ENCODE measurements at places on chromosomes 12 and 14.
A peak's percentile ranks its signal among the peaks of the same experiment; 100 is the strongest.

DNA sequence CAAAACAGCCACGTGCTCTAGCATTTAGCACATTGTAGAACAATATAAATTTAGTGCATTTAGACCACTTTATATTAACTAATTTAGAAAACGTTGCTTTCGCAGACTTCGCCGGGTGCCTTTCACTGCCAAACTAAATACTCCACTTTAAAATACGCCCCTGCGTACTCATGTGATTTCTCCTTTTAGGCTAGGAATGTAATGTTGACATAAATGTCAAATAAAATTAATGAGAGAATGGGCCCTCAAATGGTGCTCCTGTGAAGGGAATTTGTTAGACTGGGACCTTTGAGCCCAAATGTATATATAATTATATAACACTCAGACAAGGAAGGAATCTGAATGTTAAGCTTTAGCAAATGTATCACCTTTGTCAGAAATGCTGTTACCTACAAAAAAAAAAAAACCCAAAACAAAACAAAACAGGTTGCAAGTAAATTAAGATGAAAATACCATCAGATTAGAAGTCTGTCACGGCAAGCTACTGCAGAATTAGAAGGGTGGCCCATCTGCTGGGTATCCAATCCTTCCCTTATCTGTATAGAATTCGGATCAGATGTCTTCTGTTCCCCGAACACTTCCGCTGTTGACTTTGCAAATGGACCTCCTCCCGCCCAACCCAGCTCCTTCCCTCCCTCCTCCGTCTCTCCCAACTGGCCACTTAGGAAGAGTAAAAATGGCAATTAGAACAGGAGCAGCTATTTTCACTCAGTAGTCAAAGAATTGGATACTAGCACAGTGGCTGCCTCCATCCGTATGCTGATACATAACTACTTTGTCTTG, 159.3 kb upstream of the FOXN3 start:
- no peak for DNase-seq

GRCh38 chr12:102756530-102756929, 160.5 kb downstream of the PAH start:
- DNase-seq = no peak

GRCh38 chr12:91256411-91256810, 73.8 kb upstream of the DCN start:
- DNase-seq = no peak

GRCh38 chr12:81644503-81644902, 114.6 kb downstream of the PPFIA2 start:
- peak; percentile 31 for DNase-seq

- DNase-seq = no peak
Measured at GRCh38 chr12:66756631-66757030, 77.8 kb upstream of the GRIP1 start.

DNA sequence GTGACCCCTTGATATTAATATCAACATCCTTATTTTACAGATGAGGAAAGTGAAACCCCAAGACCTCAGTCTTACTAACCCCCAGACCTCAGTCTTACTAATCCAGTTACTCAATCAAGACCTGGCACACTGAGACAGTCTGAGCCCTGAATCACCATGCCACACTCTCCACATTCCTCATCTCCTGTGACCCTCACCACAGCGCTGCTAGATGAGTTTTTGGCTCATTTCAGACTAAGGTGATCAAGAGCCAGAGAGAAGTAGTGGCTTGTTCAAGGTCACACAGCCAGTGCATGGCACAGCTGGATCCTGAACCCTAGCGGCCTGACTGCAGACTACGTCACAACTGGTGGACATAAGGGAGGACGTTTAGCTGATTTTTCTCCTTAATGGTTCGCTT, 579.2 kb downstream of the BCL11B start:
- no peak for DNase-seq

- DNase-seq = no peak
Measured at GRCh38 chr14:100425429-100425827, 102.3 kb downstream of the SLC25A47 start.

- DNase-seq = peak; percentile 47
Measured at GRCh38 chr14:87615822-87616679, 376.9 kb downstream of the GALC start.

DNA sequence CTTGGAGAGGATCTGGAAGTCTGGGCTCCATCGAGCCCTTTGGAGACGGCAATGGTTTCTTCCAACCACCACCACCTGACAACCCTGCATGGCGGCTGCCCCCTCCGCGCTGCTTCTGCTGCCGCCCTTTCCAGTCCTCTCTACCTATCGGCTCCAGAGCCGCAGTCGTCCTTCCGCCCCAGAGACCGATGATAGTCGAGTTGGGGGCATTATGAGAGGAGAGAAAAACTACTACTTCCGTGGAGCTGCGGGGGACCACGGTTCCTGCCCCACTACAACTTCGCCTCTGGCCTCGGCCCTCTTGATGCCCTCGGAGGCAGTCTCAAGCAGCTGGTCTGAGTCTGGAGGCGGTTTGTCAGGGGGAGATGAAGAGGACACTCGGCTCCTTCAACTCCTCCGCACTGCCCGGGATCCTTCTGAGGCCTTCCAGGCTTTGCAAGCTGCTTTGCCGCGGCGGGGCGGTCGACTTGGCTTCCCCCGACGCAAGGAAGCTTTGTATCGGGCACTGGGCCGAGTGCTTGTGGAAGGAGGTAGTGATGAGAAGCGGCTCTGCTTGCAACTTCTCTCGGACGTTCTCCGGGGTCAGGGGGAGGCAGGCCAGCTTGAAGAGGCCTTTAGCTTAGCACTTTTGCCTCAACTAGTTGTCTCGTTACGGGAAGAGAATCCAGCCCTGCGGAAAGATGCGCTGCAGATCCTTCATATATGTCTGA, 499 bp downstream of the TOGARAM1 start:
- peak; percentile 44 for DNase-seq

DNA sequence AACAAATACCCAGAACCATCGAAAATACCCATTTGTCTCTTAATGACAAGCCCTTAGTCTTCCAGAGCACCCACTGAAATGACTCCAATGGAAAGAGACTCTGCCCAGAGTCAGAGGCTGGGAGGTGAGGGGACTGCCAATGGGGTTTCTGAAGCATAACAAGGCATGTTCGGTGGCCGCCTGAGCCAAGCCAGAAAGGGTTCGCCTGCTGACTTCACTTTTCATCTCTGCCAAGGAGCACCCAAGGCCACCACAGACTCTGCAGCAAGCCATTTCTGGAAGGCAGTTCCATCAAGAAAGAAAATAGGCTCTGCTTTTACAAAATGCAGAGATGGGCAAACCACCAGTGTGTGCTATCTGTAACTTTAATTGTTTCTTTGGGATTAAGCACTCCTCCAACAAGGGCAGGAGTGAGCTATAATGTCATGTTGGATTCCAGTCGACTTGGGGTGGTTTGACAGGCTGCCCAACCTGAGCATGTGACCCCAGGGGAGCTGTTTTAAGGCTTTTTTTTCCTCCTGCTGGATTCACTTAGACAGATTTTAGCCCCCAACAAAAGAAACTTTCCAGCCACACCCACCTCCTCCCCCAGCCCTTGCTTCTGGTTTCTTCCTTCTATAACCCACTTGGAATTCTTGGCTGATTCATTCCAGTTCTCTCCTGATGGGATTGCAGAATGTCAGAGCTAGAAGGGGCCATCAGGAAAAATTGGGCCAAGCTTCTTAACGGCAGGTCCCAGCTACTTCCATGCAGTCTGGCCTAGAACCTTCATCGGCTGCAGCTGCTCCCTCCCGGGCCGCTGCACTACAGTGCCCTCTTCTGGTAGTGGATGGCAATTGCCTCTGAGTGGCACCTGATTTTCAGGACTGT, 24.1 kb downstream of the CKAP4 start:
- DNase-seq = peak; percentile 67

DNA sequence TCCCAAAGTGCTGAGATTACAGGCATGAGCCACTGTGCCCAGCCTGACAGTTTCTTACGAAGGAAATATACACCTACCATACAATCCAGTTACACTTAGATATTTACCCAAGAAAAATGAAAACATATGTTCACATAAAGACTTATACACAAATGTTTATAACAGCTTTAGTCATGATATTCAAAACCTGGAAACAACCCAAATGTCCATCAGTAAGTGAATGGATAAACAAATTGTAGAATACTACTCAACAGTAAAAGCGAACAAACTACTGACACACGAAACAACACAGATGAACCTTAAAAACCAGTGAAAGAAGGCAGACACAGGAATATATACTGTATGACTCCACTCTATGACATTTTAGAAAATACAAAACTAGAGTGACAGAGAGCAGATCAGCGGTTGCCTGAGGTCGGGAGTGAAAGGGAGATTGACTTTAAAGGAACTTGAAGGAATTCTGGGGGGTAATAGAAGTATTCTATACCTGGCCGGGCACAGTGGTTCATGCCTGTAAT, 83.6 kb downstream of the SPRING1 start:
- DNase-seq = no peak

Data from RPMI8226 (cell line).